ENCODE measurements at places on chromosomes 16 and 17. TPM values are rescaled to one million over a fixed set of nuclear protein-coding genes. Genes with fewer than 3 reads are reported as not detected.

- peak; percentile 9 for DNase-seq
Measured at GRCh38 chr16:78925083-78925767, 675.3 kb downstream of the MAF start.

DNA sequence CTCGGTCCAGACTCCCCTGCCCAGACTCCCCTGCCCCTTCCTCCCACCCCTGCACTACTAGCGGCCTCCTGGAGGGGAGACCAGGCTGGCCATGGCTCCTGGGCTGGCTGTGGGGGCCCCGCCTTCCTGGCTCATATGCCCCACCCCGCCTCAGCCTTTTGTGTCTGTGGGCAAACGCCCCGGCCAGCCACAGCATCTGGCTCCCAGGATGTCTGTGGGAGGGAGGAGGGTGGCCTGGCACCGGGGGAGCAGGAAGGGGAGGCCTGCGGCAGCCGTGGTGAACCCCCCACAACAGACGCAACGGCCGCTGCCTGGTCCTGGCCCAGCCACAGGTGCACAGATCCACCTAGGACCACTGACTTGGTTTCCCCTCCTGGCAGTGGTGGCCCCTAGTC lies 32.9 kb downstream of the BAHCC1 start:
- DNase-seq, result no peak

The WNK4 gene
- 5.7 TPM for total RNA-seq

DNA sequence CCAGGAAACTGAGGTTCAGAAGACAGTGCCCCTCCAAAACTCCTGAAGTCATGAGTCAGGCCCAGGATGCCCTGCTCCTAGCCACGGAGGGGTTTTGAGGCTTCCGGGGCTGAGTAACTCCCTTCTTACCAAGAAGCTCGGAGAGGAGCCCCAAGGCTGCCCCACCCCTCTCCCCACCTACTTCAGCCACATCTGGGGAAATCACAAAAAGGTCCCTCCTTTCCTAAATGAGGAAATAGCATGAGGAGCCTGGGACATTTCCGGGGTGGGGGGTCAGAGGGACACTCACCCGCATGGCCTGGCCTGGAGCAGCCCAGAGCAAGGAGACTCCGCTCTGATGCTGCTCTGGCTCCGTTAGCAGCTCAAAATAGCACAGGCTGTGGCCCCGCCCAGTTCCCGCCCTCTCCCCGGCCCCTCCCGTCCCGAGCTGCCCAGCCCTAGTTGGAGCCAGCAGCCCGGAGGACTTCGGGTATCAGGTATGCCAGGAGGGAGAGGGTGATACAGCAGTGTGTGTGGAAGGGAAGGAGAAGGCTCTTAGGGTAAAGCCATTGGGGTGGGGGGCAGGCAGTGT lies 40.1 kb downstream of the MYO18A start:
- peak; percentile 74 for DNase-seq

GRCh38 chr16:3879887-3880564 lies 487 bp downstream of the CREBBP start:
- no peak for DNase-seq

DNA sequence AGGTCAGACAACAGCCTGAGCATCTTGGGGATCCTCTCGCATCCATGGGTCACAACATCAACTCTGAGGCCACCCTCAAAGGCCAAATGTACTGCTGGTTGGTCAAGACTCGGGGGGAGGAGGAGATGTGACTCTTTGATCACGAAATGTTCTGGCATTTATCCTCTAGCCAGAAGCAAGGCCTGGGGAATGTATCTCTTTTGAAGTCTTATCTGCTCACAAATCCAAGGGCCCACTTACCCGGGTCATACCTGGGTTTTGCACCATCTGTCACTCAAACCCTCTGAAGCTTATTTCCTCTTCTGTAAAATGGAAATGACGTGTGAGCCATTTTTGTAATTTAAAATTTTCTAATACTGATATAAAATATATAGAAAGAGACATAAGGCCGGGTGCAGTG lies 13.2 kb downstream of the CA7 start:
- DNase-seq, result no peak

- no peak for DNase-seq
Measured at GRCh38 chr17:74484066-74484465, 17.6 kb downstream of the CD300A start.

Measured in HT1080 (cell line).